ENCODE measurements at places on chromosomes 1 and 21.

- peak; percentile 26 for DNase-seq
These were observed 725 bp downstream of the MTFR1L start for GRCh38 chr1:25820247-25821111.

GRCh38 chr1:117691942-117692341 is 86.1 kb downstream of the TENT5C start:
- DNase-seq, result no peak

- DNase-seq, result no peak
These were observed 431.0 kb downstream of the DPYD start for GRCh38 chr1:97489834-97490233.

GRCh38 chr1:9761855-9762254 is 61.9 kb downstream of the CLSTN1 start:
- DNase-seq, result no peak

DNA sequence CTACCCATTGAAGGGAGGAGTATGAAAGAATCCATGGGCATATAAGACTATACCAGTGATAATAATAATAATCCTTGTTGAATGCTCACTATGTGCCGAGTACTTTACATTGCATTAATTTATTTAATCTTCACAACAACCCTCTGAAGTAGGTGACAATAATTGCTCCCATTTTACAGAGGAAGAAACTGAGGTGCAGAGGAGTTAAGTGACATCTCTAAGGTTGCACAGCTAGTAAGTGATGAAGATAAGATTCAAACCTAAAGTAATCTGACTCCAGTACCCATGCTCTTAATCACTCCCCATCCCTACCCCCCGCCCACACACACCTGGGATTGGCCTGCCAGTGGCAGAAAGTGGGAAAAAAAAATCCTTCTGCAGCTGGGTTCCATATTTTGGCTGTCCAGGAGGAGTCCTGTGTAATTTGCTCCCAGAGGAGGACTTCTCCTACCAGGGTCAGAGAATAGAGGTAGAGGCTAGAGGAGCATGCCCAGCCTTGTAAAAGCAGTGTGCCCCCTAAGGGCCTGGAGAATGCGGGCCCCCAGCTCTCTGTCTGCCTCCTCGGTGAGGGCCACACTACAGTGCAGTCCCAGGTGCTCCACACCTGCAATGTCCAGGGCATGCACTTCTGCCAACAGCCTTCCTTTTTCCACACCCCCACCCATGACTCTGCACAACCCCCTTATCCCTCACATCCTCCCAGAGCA is 57.8 kb downstream of the TMEM53 start:
- DNase-seq, result no peak

DNA sequence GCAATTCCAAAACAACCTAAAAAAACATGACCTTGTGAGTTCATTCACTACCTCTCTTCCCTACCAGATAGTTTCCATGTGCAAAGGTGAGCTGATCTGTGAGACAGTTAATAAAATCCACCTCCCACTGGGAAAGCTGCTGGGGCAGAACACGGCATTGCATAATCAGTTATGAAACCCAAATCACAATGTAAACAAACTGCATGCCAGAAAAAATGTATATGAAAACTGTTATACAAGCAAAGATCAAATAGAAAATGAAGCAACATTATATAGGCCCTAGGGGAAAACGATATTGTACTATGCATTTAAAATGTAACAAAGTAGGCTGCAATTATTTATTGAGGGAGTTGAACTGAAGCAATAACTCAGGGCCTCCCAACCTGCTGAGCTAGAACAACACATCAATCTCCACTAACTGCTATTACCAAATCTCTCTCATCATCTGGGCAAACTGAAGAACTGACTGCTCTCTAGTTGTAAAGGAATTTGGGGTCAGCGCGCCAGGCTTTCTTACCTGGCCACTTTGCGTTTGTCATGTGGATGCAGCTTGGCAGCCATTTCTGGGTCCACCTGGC is 31.0 kb downstream of the TRIT1 start:
- peak; percentile 71 for DNase-seq

- no peak for DNase-seq
These were observed 463.9 kb downstream of the PCP4 start for GRCh38 chr21:40331172-40331571.

- no peak for DNase-seq
These were observed 114.0 kb downstream of the KCNN3 start for GRCh38 chr1:154755858-154756730.

GRCh38 chr1:36883315-36883949 is 150.9 kb downstream of the GRIK3 start:
- DNase-seq, result no peak

GRCh38 chr1:224266915-224267856 is 62.8 kb downstream of the NVL start:
- no peak for DNase-seq

- DNase-seq, result peak; percentile 16
These were observed 96.4 kb downstream of the PKN2 start for GRCh38 chr1:88780485-88780884.

GRCh38 chr1:115067161-115067859 is 22.0 kb downstream of the TSPAN2 start:
- no peak for DNase-seq

GRCh38 chr1:89986020-89986419 is 8.9 kb upstream of the ZNF326 start:
- DNase-seq, result peak; percentile 95

DNA sequence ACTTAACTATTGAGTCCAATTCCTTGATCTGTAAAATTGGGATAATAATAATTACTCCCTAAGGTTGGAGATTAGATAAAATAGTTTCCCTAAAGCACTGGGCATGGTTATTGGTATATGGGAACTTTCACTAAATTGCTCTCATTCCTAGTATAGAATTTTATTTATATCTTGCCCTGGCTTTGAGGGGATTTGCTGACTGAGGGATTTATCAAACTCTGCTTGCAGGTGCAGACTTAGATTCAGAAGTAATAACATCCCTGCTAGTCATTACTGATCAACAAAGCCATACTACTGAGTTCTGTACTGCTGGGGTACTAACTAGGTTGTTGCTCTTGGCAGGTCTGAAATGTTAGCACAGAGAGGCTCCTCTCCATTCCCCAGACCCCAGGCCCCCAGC is 41.9 kb downstream of the CASQ2 start:
- no peak for DNase-seq

- no peak for DNase-seq
These were observed 22.1 kb upstream of the IFNAR2 start for GRCh38 chr21:33207449-33208149.

DNA sequence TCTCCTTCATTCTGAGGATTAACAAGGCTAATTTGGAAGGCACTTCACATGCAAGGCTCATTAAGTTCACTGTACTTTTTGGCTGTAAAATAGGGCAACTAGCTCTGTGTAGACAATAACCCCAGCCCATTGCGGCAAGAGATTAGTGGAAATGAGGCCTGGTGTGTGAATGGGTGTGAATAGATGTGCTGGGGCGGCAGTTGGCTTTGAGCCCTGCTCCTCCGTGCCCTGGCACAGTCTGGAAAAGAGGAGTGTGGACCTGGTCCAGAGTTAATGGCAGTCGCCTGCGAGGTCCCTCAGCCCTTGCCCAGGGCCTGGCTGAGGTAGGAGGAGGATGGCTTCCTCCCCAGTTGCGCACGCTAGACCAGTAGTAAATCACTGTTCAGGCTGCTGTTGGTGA is 4.8 kb downstream of the KISS1 start:
- peak; percentile 75 for DNase-seq

- peak; percentile 93 for DNase-seq
These were observed 252.3 kb downstream of the BRINP2 start for GRCh38 chr1:177423090-177423489.

DNA sequence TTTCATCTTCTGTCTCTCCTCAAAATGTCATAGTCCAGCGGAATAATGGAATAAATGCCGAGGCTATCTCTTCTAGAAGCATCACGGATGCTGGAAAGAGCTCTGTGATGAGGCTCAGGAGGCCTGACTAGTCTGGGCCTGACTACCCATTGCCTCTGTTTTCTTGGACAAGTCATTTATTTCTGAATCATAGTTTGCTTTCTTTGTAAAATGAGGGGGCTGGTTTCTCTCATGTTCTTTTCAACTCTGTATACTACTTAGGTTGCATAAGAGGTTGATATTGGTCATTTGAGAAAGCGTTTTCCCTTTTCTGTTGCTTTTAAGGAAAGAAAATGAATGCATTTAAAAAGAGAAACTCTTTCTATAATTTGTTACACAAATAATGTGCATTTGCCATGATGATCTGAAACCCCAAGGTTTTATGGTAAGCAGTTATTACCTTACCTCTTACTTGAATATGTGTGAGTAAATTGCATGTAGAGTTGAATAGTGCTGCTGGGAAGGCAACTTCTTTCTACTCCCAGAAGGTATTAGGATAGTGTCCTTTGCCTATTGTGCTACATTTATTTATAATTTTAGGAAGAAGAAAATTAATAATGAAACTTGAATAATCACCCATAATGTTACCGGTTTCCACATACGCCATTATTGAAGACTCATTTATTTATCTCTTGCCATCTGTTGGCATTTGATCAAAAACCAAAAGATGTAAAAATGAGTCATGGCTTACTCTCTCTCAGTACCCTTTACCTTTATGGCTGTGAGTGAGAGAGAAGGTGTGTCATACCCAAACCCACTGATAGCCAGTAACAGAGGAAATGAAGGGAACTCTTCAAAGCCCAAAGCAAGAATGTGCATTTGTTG is 179.1 kb downstream of the FASLG start:
- DNase-seq, result no peak

DNA sequence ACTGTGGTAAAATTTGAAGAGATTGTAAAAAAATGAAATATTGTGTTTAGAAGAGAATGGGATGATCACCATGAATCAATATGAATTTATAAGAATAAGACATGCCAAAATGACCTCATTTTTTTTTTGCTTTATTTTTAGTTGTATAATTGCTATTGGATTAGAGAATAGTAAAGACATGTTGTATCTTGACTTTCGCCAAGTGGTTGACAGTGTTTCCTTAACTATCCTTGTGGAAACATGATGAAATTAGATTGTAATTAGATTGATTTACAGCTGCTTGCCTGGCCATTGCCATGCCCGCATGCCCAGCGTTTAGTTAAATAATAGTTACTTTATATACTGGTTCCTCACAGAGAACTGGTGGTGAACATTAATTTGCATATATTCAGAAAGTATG is 154.9 kb downstream of the MAGI3 start:
- peak; percentile 33 for DNase-seq

DNA sequence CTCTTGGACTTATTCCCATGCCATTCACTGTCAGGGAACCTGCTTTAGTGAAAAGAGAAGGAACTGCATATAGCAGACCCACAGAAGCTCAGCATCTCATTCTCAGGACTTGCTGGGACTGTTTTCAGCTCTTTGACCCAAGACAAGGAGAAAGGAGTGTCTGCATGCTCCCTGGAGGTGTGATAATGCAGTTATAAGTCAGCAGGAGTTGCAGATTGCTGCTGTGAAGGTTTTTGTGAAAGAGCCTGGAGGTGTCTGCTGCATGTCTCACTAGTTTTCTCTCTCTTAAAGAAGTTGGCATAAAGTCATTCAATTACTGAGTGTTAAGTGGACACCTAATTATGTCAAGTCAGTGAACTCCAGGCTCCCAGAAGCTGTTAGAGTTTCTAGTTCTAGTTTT is 343.4 kb downstream of the BRINP2 start:
- DNase-seq, result no peak

GRCh38 chr1:223048026-223048425 is 95.0 kb downstream of the TLR5 start:
- DNase-seq, result no peak

DNA sequence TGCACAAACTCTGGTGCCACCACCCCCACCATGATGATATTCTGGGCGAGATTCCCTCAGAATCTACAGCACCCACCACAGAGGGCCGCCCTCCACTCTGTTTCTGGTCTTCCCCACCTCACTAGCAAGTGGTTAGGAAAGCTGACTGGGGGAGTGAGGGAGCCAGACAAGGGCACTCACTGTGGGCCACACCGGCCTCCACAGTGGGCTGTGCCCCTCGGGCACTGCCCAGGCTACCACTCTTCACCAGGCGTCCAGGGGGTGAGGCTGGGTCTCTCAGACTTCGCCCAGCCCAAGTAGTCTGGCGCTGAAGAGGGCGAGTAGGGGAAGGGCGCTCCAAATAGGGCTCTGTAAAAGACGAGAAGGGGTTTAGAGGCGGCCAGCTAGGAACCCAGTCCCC is 11.2 kb upstream of the GATAD2B start:
- DNase-seq, result no peak

DNA sequence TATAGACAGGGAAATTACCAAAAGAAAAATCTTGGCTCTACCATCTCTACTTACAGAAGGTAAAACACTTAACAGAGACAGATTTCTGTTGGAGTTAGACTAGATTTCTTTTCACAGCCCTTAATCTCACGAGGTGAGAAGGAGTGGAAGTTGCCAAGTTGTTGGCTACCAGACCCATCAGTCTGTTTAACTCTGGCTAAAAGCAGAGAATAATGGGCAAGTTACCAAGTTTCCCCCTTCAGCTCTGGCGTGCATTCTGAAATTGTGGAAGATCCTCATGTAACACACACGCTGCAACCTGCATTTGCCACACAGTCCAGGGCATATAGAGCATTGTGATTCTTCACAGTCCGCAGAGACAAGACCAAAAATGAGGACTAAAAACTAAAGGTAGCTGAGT is 49.3 kb downstream of the STX6 start:
- no peak for DNase-seq

- no peak for DNase-seq
These were observed 25.9 kb downstream of the COL6A1 start for GRCh38 chr21:46007492-46007868.

DNA sequence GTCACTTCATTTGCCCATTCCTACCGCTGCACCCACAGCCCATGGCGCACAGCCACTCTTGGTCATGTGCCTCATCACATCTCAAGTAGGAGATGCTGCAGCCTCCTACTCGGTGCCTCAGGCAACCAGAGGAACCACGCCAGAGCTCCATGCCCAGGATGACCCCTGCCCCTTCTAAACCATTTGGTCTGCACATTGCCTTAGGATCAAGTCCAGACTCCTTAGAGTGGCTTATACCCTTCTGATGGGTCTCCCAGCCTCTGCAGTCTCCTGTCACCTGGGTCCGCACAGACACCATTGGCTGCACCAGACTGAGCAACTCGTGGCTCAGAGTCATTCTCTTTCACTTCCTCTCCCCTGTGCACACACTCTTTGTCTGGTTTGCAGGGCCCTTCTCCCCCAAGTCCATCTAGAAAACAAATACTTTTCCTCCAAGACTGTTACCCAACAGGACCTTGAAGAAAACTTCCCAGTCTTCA is 2.2 kb upstream of the ADORA3 start:
- DNase-seq, result no peak

DNA sequence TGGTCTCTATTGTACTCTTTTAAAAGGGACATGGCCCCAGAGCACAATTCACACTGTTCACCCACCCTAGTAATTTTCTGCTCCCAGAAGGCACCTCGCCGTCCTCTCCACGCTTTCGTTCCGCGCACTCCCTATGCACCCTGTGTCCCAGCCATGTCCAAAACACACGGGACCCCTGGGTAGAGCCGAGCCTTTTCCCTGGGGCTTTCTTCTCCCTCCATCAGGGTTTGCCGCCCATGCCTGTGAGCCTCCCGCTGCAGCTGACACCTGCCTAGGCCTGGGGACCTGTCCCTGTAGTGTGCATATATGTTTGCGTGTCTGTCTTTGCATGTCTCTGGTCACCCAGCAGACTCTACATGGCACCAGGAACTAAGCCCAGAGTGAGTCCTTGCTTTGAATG is 302.7 kb downstream of the PCP4 start:
- no peak for DNase-seq

Measured in NCI-H1105 treated with DMSO at 0.1 percent for 48 hours (cell line).